ENCODE measurements at places on chromosomes 1 and 21. TPM values are rescaled to one million over a fixed set of nuclear protein-coding genes. Genes with fewer than 3 reads are reported as not detected.

Gene CACNA1S
- total RNA-seq: not detected

Gene PLEKHA6
- total RNA-seq: 3.7 TPM

Gene CCDC185
- total RNA-seq: not detected

Gene KCNT2
- total RNA-seq: not detected

Gene S100B
- 3.0 TPM for total RNA-seq

Gene CITED4
- total RNA-seq: 7.4 TPM

Gene LCK
- 289 TPM for total RNA-seq

Gene EXOSC10
- total RNA-seq: 69.8 TPM

Gene TSTD1
- 70.8 TPM for total RNA-seq

Gene KRTAP12-2
- total RNA-seq: not detected

Gene MROH7
- not detected for total RNA-seq

Gene SLC44A5
- 0.11 TPM for total RNA-seq

Gene SNX7
- total RNA-seq: not detected

Data from activated CD8-positive, alpha-beta T cell treated with anti-CD3 and anti-CD28 coated beads for 36 hours (primary cell).